ENCODE measurements at places on chromosomes 12 and 14.

DNA sequence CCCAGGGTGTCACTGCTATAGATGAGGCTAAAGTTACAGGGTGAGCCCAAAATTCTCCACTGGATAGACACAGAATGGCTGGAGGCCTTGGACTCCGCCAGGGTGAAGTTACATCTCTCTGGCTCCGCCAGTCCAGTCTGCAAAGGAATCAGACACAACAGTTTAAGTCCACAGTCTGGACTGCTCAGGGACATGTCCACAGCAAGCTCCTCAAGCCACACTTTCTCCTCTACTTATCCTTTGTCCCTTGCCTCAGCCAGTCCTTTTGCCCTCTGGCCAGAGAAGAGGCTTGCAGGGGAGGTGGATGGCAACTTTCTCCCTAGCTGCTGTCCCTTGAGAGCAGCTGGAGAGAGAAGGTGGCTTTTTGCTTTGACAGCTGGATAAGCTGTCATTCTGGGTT lies 28.0 kb downstream of the PTPRB start:
- DNase-seq, result no peak

GRCh38 chr12:70110085-70110484 lies 133.1 kb upstream of the CNOT2 start:
- no peak for DNase-seq

DNA sequence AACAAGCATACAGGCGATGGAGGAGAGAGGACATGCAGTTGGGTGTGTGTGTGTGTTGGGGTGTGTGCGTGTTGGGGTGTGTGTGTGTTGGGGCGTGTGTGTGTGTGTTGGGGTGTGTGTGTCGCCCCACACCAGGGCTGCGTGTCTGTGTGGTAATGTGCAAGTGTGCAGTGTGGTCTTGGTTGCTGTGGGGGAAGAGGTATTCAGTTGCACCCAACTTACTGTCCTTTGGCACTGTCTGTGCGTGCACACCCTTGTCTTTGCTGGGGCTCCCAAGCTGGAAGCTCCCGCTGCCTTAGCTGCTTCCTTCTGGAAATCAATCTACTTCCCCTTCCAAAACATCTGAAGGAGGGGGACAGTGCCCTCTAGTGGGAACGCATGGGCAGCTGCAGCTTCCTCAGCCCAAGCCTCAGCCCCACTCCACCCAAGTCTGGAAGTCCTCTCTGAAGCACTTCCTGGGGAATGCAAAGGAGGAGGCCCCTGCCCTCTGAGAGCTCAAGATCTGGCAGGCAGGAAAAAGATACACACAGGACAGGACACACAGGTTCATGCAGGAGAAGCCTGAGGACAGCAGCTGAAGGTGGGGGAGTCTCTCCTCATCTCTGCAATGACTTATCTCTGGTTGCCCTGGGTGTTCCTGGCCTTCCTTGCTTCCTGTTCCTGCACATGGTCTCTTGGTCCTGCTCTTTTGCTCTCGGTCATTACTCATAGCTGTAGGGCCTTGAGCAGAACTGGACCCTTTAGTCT lies 13.1 kb downstream of the ASIC1 start:
- no peak for DNase-seq

DNA sequence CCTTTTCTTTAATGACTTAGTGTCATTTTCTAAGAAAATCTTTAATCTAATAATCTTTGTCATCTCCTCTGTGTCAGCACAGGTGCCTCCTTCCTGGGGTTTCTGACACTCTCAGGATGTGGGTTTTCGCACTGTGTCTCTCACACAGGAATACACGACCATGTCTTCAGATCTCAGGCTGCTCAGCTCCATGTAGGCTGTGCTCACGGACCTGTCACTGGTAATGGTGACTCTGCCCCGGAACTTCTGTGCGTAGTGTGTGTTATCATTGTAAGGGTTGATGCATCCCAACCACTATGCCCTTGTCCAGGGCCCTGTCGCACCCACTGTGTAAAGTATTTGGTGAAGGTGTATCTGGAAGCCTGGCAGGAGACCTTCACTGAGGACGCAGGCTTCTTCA lies 647.8 kb downstream of the TMEM121 start:
- no peak for DNase-seq

DNA sequence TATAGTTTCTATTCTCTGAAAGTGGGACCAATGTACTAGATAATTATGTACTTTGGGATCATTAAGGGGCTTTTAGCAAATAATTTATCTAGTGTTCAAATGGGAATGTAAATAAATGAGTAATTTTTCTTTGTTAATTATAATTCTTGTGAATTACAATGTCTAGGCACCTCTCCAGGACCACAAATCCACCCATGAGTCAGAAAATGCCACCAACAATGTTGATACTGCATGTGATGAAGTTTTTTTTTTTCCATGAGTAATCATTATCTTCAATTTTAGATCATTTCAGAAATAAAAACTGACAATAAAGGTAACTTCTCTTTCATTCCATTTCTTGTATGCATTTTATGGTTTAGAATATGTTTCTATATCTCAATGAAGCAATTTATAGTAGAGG lies 470.3 kb downstream of the VRK1 start:
- no peak for DNase-seq

Data from stimulated activated CD8-positive, alpha-beta memory T cell treated with anti-CD3 and anti-CD28 coated beads, Interleukin-7, amount 100 ng/mL, for 24 hours (primary cell).